CD4-positive, alpha-beta T cell treated with Interleukin-15 for 4 hours (primary cell): ENCODE measurements at places on chromosomes 5 and 9.

DNA sequence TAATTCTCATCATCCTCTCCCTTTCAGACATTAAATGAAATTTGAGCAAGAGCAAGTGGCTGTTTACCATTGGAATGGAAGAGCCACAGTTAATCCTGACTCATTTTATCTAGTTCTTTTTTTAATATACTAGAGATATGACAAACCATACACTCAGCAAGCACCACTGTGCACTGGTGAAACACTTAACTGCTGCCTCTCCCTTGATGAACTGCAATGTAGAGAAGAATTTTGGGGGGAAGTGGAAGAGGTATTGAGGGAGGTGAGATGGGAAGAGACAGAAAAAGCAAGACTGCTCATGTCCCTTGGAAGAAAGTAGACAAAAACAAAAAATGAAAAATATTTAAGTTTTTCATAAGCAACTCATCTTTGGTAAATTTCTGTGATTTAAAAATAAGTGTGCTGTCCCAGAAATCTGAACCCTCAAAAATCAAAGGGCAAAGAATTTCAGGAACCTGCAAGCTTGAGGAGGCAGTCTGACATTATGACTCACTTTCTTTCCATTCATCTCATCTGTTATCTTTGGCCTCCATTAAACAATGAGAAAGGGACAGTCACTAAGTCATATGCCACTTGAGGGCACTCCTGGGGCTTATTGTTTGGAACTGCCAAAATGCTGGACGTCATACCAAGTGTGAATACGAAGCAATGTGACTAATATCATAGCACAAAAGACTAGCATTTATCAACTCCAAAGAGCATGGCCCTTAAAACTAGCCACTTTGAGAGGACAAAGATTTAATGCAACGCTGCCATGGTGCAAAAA, 566.8 kb upstream of the DMAC1 start:
- no peak for DNase-seq

DNA sequence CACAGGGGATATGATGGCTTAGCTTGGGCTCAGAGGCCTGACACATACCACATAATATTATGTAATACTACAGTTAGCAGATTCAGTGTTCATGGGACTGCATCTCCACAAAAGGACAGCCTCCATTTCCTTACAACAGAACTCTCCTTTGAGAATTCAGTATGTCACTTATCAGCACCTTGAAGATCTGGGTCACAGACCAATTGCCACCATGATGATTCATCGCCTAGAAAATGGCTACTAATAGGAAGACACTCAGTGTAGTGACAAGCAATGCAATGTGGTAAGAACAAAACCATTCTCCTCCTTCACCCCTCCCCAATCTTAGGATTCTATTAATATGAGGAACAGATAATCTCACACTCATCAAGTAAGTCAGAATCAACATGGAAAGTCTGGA, 38.7 kb upstream of the PRLR start:
- DNase-seq = no peak

DNA sequence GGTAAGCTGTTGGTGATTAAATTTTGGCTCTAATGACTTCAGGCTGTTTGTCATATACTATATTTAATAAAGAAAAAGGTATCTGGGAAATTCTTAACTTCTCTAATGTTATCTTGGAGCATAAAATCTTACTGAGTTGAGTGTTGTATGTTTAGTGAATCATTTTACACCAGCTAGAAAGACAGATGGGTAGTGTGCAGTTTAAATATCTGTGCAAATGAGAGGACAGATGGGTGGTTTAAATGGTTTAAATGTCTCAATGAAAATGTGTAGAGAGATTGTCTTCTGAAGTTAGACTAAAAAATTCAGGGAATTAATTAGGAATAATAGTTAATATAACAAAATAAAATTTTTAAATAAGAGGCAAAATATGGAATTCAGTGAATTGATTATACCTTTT, 114.5 kb downstream of the FER start:
- DNase-seq = no peak

DNA sequence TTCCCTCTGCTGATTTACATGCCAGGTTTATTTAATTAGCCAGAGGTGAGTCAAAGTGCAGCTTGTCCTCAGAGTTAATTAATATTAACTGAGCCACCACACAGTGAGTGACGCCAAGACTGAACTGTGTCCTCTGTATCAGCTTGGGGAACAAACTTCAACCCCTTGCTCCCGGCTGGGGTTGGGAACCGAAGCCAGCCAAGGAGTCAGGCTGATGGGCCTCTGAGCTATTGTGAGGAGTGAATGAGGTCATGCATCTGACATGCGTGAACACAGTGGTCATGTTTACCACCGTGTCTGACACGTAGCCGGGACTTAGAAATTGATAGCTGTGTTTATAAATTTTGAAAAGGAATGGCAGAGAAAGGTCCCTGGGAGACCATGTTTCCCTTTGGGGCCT, 17.1 kb downstream of the IGIP start:
- no peak for DNase-seq

DNA sequence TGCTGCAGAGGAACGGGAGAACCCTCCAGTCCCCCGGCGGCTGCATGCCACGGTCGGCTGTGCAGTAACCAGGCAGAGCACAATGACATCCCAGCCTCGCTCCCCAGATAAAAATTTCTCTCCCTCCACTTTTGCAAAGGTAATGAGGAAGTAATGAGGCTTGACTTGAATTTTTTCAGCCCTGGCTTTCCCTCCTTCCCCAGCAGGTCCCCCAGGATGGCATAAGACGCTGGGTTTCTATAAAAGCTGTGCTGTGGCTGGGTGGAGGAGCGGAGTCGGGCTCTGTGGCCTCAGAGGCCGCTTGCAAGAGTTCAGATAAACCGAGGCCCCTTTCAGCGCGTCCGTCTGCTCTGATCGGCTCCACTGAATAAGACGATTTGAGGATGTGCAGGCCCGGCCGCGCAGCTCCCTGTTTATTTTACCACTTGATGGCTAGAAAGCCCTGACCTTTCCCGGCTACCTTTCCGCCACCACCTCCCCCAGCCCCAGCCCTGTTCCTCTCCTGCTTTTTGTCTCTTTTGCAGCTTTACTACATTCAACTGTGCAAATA, 351.9 kb upstream of the IRX2 start:
- DNase-seq = no peak

DNA sequence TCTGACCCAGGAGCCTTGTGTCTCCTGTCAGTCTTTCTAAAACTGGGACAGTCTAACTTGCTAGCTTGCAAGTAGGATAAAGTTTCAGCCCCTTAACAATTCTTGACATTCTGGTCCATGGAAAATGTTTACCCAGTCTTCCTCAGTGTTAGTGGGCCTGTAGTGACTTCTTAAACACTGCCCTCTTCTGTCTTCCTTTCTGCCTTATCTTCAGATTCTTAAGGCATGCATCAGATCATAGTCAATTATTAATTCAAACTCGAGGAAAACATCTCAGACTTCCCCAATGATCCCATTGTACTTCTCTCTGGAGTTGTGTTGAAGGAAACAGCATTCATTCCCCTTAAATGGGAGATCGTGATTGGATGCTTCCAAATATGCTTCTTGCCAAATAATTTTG, 1199.8 kb downstream of the DTWD2 start:
- no peak for DNase-seq

DNA sequence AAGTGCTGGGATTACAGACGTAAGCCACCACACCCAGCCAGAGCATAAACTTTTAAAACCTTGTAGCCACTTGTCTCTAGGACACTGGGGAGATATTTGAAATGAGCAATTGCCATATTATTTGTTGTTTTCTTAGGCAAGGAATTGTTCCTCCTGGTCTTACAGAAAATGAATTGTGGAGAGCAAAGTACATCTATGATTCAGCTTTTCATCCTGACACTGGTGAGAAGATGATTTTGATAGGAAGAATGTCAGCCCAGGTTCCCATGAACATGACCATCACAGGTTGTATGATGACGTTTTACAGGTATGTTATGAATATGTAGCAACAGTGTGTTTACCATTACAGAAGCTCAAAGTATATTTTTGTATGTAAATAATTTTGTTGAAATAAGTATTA, 30.5 kb downstream of the SFXN1 start:
- no peak for DNase-seq

- no peak for DNase-seq
These were observed 21.1 kb upstream of the TLR4 start for GRCh38 chr9:117682955-117683710.

DNA sequence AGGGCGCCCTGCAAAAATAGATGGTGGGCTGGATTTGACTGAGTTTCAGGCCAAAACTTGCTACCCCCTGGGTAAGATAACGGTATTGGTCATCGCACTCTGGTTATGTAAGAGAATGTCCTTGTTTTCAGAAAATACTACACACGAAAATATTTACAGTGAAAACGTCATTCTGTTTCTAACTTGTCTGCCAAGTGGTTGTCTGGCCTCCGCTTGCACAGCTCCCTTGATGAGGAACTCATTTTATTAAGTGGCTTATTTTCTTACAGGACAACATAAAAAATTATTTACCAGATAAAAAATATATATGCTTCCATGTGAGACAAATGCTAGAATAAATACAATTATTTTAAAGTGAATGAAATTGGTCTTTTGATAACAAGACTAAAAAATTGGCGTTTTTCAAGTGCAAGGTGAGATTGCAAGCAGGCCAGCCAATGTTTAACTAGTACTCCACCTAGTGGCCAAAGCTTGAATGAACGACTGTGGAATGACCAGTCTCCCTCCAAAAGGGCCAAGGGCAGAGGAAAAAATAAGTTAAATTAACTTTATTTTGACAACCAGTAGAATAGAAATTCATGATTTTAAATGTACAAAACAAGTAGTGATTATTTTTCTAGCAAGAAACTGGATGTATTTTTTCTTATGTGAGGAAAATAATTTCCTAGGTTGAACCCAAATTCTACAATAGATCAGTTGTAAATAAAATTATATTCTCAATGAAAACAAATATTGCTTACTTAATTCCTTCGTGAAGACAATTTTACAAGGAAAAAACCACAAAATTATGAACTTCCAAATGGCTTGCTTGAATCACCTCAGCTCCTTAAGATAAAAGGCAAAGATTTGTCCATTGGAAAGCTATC, 93.2 kb downstream of the ZFAND5 start:
- peak; percentile 67 for DNase-seq

GRCh38 chr5:73292816-73293459, 119.9 kb downstream of the TMEM174 start:
- DNase-seq = no peak

DNA sequence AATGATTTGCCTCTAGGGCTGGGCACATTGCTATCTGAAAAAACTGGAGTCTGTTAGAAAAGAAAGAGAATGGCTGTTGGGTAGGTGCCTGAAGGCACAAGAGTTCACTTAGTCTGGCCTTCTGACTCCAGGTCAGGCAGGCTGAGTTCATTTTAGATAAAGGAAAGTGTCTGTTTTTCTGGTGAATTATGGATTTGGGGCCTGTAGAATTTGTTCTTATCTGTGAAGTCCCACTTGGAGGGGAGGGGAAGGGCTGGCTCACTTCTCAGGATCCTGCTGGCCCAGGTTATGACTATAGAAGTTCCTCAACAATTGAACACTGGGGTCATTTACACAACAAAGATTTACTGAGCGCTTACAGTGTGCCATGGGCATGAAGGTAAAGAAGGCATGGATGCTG, 11.5 kb upstream of the SEPTIN8 start:
- no peak for DNase-seq

DNA sequence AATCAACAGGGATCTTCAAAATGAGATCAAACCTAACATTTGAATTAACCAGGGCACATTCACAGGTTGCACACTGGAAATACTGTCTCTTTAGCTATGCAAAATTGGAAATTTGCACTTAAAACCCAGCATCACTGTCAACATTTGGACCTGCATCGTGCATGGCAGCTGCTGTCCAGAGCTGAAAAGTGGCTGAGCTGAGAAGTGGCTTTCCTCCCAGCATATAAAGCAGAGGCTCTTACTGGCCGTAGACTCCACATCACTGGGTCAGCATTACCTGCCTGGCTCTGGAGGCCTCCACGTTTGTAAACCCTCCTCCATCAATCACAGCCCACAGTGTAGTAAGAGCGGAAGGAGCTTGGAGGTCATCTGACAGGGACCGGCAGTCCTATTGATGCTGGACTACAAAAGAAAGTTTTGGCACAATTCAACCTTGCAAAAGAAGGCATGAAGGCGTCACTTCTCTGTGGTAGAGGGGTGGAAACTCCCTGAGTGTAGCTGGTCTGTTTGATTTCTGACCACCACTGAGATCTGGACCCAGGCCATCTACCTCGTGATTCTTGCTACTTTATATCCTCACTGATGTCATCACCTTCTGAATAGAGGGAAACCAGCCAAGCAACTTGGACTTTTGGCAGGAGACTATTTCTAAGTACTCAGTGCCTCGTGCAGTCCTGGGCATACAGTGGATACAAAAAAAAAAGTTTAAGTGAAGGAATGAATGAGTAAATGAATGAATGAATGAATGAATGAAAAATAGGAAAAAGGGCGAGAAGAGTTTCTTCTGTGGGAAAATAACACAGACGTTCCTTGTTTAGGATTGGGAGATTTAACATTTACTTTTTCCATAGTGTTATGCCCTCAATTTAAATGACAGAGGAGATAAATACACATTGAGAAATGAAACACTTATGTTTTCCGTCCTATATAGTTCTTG, 14.8 kb downstream of the RASEF start:
- DNase-seq = no peak

DNA sequence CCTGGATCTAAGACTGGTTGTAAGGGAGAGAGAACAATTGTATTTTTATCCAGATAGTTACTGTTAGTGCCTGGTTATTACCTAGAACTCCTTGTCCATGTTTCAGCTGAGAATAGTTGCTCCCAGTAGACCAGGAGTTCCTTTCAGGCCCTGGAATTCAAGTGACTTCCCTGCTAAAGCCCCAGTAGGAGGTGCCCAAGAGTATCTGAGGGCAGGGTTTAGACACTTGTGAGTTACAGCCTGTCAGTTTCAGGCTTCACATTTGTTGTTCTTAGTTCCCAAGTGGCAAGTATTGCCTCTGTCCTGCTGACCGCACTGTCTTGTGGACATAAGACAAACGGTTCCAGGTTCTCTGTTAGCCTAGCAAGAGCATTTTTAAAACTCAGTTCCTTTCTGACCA, 743.9 kb upstream of the SEMA6A start:
- no peak for DNase-seq

- DNase-seq = no peak
These were observed 398.2 kb downstream of the NFIB start for GRCh38 chr9:13915591-13916301.

DNA sequence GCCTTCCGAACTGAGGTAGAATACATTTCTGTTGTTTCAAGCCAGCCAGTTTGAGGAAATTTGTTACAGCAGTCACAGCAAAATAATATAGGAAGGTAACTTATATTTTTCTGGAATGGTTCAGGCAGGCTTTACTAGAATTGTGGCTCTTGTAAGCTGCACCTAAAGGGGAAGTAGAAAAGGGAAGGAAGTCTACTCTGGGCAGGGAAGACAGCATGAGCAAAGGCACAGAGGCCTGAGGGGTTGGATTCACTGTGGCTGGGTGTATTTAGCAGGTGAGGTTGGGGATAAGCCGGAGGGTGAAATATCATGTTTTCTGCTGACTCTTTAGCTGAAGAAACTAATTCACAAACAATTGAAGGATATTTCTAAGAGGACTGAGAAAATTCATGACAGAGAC, 183.5 kb downstream of the GAS1 start:
- DNase-seq = no peak

- DNase-seq = no peak
These were observed 4.0 kb downstream of the SPINK14 start for GRCh38 chr5:148172377-148172776.

- no peak for DNase-seq
These were observed 182.4 kb downstream of the RASEF start for GRCh38 chr9:82880336-82881050.

- DNase-seq = no peak
These were observed 465.2 kb upstream of the RGMB start for GRCh38 chr5:98308231-98308630.
